Cardiac muscle cell (in vitro differentiated cells and primary cell): ENCODE measurements at places on chromosomes 7 and 10. TPM values are rescaled to one million over a fixed set of nuclear protein-coding genes. Genes with fewer than 3 reads are reported as not detected.
A peak's percentile ranks its signal among the peaks of the same experiment; 100 is the strongest.

DNA sequence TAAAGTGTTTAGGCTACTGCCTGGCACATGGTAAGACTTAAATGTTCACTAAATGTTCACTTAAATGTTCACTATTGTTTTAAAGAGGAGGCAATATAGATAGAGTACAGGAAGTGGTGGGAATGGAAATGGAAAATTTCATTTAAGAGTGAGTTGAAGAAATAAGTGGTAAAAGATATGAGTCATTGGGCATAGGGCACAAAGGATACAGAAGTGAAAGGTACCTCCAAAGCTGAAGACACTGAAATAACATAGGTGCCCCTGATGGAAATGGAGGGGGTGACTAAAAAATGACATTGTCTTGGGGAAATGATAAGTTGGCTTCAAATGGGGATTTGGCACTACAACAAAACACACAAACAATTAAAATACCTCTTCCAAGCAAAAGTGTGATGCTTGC is 5.2 kb upstream of the FRA10AC1 start:
- H3K27me3 ChIP-seq, result no peaks in the 10 kb centered on the region
- no peak for DNase-seq
- no peak overlapping the region for H3K4me3 ChIP-seq
- no peaks in the 10 kb centered on the region for H3K36me3 ChIP-seq
- peaks cover 11% of the 10 kb centered on the region for H3K4me1 ChIP-seq

The BAIAP2L1 gene
- total RNA-seq, result 5.6 and 11.6 TPM in 2 replicates

The SAP25 gene
- 1.4 and 1.5 TPM in 2 replicates for total RNA-seq

- DNase-seq, result no peak
- no peaks in the 10 kb centered on the region for H3K36me3 ChIP-seq
- H3K4me1 ChIP-seq, result peaks cover 22% of the 10 kb centered on the region
- no peak overlapping the region for H3K4me3 ChIP-seq
Observed at GRCh38 chr10:80275135-80275498, 14.3 kb downstream of the MAT1A start.

- no peaks in the 10 kb centered on the region for H3K36me3 ChIP-seq
- no peaks in the 10 kb centered on the region for H3K4me1 ChIP-seq
- no peaks in the 10 kb centered on the region for H3K27me3 ChIP-seq
- no peak overlapping the region for H3K27ac ChIP-seq
- no peak for DNase-seq
Observed at GRCh38 chr7:147639037-147639436, 951.5 kb upstream of the C7orf33 start.

The IKZF1 gene
- 0.30 and 0.67 TPM in 2 replicates for total RNA-seq

The ADCYAP1R1 gene
- total RNA-seq, result 0.56 and 4.5 TPM in 2 replicates

DNA sequence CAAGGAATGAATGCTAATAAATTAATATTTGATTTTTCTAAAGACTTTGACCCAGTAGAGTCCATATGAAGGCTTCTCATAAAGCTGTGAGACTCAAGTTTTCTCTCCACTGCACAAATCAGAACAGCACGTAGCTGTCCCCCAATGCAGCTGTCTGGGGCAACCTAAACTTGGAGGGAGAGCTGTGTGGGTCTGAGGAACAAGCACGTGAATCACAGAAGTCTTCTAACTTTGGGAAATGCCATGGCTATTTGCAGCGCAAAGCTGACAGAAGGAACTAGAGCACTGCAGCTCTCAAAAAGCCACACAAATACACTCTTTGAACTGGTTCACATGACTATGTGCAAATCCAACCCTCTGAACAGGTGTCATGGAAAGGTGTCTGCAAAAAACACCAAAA is 47.9 kb downstream of the COL1A2 start:
- no peaks in the 10 kb centered on the region for H3K36me3 ChIP-seq
- DNase-seq, result no peak
- H3K27ac ChIP-seq, result no peak overlapping the region

The RBP4 gene
- total RNA-seq, result not detected in 2 replicates

- no peaks in the 10 kb centered on the region for H3K27me3 ChIP-seq
- peak; percentile 61 for DNase-seq
- H3K4me3 ChIP-seq, result no peak overlapping the region
- no peaks in the 10 kb centered on the region for H3K36me3 ChIP-seq
- H3K4me1 ChIP-seq, result no peaks in the 10 kb centered on the region
Observed at GRCh38 chr7:82044497-82045080, 274.7 kb upstream of the HGF start.

The ALKBH4 gene
- total RNA-seq, result 31.8 and 82.4 TPM in 2 replicates

DNA sequence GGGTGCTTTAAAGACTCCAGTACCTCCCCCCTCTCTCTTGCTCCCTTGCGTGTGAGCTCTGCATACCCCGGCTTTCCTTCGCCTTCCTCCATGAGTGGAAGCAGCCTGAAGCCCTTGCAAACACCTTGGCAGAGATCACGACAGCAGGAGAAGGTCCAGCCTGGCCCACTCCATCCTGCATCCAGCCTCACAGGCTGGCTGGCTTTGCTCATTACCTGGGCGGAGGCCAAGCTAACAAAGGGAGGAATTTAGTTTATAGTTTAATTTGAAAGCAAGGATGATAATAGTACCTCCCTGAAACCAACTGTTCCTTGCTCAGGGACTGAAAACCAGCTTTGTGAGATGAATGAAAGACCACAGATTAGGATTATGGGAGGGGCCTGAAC is 99.4 kb downstream of the PRKAG2 start:
- H3K27ac ChIP-seq, result no peak overlapping the region
- no peaks in the 10 kb centered on the region for H3K36me3 ChIP-seq
- H3K4me3 ChIP-seq, result no peak overlapping the region
- H3K27me3 ChIP-seq, result no peaks in the 10 kb centered on the region
- no peaks in the 10 kb centered on the region for H3K4me1 ChIP-seq

DNA sequence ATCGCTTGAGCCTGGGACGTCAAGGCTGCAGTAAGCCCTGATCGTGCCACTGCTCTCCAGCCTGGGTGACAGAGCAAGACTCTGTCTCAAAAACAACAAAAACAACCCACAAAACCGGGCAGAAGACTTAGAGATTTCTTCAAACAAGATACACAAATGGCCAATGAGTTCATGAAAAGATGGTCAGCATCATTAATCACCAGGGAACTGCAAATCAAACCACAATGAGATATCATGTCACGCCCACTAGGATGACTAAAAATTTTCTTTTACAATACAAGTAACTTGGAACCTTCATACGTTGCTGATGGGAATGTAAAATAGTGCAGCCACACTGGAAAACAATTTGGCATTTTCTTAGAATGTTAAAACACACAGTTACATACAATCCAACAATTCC is 77.3 kb upstream of the GRID1 start:
- H3K27ac ChIP-seq, result no peak overlapping the region
- no peaks in the 10 kb centered on the region for H3K4me1 ChIP-seq
- H3K36me3 ChIP-seq, result peaks cover 45% of the 10 kb centered on the region
- DNase-seq, result peak; percentile 58

GRCh38 chr10:7763929-7764328 is 23.9 kb downstream of the KIN start:
- no peaks in the 10 kb centered on the region for H3K27me3 ChIP-seq
- H3K4me3 ChIP-seq, result no peak overlapping the region
- H3K27ac ChIP-seq, result no peak overlapping the region
- H3K4me1 ChIP-seq, result no peaks in the 10 kb centered on the region

DNA sequence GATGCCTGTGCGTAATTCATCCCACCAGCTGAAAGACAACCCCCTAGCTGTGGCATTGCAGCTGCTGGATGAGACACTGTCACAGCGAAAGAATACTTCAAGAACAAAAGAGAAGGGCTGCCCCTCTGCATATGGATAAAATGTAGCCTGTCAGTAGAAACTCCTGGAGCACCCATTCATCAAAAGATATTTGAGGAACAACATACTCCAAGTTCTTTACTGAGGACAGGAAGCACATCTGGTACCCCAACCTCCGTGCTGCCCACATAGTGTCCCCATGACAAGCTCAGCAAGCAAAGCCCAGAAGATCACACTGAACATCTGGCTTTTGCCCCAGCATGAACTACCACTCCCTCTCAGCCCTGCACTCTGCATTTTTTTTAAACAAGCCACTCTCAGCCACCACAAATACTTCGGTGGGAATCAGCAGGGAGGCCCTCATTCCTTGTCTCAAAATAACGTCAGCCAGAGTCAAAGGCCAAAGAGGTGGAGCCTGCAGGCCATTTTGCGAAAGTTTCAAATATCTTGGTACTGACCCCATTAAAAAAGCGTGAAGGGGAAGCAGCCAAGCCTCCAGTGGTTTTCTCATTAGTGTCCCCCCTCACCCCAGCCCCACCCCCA is 1.7 kb downstream of the CREB3L2 start:
- H3K27me3 ChIP-seq, result no peaks in the 10 kb centered on the region
- DNase-seq, result peak; percentile 90
- peaks cover 26% of the 10 kb centered on the region for H3K4me1 ChIP-seq
- peak overlapping the region; percentile 64 for H3K4me3 ChIP-seq

The DNAH11 gene
- 0.46 and 0.60 TPM in 2 replicates for total RNA-seq

The DOCK1 gene
- total RNA-seq, result 22.3 and 30.6 TPM in 2 replicates

DNA sequence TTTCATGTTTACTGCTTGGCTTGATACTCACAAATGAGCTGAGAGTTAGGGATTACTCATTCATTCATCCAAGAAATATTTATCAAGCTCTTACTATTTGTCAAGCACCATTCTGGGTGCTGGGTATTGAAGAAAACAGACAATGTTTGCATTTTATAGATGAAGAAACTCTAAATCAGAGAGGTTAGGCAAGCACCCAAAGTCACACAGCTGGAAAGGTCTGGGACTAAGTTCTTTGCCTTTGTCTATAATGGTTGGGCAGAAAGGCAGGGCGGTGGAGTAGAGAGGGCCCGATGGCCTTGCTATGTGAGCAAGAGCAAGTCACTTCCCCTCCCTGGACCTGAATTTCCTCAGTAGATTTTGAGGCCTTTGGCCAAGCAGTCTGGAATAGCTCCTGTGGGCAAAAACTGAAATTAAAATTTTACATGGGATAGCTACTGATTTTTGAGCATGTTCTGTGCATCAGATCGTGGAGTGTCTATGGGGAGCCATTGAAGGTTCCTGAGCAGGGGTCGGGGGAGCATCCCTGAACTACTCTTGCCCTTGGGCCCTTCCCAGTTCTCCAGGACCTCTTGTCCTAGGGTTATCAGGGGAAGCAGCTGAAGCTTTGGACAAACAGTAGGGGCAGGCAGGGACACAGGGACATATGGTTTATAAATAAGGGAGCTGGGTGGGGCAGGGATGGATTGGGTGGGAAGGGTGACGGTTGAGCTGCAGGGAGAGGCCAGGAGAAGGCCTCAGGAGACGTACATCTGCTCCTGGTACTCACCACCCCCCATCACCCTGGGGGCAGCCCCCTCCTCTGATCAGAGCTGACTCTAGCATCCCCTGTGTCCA is 23.3 kb downstream of the AQP1 start:
- no peak overlapping the region for H3K4me3 ChIP-seq
- peaks cover 4% of the 10 kb centered on the region for H3K27me3 ChIP-seq
- no peaks in the 10 kb centered on the region for H3K36me3 ChIP-seq
- no peak for DNase-seq

The EIF5AL1 gene
- 0.27 and 0.46 TPM in 2 replicates for total RNA-seq

The GHRHR gene
- not detected in 2 replicates for total RNA-seq

DNA sequence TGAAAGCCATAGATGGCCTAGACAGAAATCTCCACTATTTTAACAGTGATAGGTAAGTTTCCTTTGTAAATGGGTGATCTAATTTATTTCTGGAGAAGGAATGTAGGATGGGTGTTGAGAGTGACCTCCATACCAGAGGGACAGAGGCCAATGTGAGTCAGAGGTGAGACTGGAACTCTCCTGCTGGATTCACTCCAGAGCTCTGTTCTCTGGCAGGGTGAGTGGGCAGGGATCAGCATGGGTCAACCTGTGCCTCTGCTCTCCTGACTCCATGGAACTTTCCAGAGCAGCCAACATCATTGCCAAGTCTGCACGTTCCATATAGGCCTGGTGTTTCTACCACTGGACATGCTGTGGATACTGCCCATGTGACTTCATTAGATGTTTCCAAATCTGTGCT is 11.4 kb downstream of the AKR1C3 start:
- no peak for DNase-seq
- H3K27me3 ChIP-seq, result no peaks in the 10 kb centered on the region
- H3K4me1 ChIP-seq, result no peaks in the 10 kb centered on the region
- no peak overlapping the region for H3K27ac ChIP-seq
- no peak overlapping the region for H3K4me3 ChIP-seq
- H3K36me3 ChIP-seq, result no peaks in the 10 kb centered on the region

DNA sequence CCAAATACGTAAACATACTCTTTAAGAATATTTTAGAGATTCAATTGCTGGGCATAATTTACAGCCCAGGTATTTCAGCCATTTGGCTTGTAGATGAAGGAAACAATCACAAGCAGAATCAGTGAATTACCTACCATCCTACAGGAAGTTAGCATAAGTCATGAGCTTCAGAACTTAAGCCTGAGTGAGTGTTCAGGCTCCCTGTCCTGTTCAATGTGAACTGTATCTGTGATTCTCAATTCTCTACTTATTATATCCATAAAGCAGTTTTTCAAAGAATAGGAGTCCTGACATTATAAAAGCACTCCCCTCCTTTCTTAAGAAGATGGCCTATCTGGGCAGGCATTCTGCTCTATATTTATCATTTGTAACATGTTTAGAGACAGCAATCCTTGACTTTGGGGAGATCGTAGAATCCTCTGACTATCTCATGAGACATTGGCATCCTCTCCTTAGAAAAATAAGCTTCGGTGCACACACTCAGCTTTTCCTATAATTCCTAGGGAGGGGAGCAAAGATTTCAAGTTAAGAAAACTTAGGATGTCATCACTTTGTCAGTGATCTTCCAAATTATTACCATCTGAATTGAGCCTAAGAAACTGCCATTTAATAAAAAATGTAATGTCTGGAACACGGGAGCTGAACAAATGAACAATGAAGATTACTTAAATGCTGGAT is 645.2 kb upstream of the IGFBP3 start:
- no peaks in the 10 kb centered on the region for H3K27me3 ChIP-seq
- no peaks in the 10 kb centered on the region for H3K36me3 ChIP-seq
- H3K4me1 ChIP-seq, result no peaks in the 10 kb centered on the region
- no peak overlapping the region for H3K27ac ChIP-seq

- H3K27ac ChIP-seq, result no peak overlapping the region
- H3K27me3 ChIP-seq, result no peaks in the 10 kb centered on the region
- H3K36me3 ChIP-seq, result no peaks in the 10 kb centered on the region
Observed at GRCh38 chr10:13168781-13169180, 7.4 kb downstream of the MCM10 start.

The NCAPG2 gene
- total RNA-seq, result 6.2 and 14.0 TPM in 2 replicates

- H3K27me3 ChIP-seq, result no peaks in the 10 kb centered on the region
- no peak overlapping the region for H3K27ac ChIP-seq
- no peaks in the 10 kb centered on the region for H3K4me1 ChIP-seq
- no peak overlapping the region for H3K4me3 ChIP-seq
- H3K36me3 ChIP-seq, result no peaks in the 10 kb centered on the region
- peak; percentile 77 for DNase-seq
Observed at GRCh38 chr7:102892631-102893278, 20.0 kb upstream of the LRRC17 start.

GRCh38 chr10:117509573-117509972 is 33.0 kb upstream of the EMX2 start:
- no peak for DNase-seq
- H3K36me3 ChIP-seq, result no peaks in the 10 kb centered on the region

GRCh38 chr10:32110790-32111189 is 54.6 kb upstream of the KIF5B start:
- no peaks in the 10 kb centered on the region for H3K4me1 ChIP-seq
- no peak overlapping the region for H3K27ac ChIP-seq
- H3K4me3 ChIP-seq, result no peak overlapping the region
- no peak for DNase-seq
- no peaks in the 10 kb centered on the region for H3K27me3 ChIP-seq

The CALML3 gene
- total RNA-seq, result 0.04 TPM in 1 of 2 replicates, not detected in the other

The TRIM73 gene
- total RNA-seq, result 6.6 and 10.3 TPM in 2 replicates
